Activated CD4-positive, CD25-positive, alpha-beta regulatory T cell treated with anti-CD3 and anti-CD28 coated beads, Interleukin-2, amount 50 U/mL, for 72 hours (primary cell): ENCODE measurements at places on chromosomes 2 and 18.

DNA sequence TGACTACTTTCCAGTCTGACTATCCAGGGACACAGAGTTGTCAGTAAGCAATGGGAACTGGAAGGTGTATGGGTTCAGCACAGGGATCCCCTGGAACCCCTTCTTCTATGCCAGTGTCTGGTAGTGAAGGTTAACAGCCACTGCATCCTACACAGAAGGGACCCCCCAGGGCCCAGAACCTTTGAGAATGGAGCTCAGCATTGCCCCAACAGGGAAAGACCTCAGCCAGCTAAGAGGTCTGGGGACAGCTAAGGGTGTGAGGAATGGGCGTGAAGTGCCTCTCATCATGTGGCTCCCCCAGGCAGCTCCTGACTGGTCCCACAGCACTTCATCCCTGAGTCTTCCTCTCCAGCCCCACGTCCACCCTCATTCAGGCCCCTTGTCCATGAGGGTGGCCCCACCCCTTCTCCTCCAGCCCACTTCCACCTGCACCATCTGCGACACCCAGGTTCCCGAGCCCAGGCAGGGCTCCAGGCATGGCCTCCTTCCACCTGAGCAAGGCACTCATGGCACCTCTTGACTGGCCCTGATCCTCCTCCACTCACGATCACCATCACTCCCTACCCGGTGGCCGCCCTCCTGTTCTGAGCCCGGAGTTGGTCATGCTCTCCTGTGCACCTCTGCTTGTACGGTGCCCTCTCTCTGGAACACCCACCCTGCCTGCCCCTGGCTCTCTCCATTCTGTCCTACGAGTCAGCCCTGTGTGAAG, 77.1 kb downstream of the SFXN5 start:
- no peak for DNase-seq

- no peak for DNase-seq
Observed at GRCh38 chr18:805008-805754, 6.9 kb downstream of the YES1 start.

GRCh38 chr2:77104554-77104953, 417.6 kb downstream of the LRRTM4 start:
- DNase-seq, result no peak

DNA sequence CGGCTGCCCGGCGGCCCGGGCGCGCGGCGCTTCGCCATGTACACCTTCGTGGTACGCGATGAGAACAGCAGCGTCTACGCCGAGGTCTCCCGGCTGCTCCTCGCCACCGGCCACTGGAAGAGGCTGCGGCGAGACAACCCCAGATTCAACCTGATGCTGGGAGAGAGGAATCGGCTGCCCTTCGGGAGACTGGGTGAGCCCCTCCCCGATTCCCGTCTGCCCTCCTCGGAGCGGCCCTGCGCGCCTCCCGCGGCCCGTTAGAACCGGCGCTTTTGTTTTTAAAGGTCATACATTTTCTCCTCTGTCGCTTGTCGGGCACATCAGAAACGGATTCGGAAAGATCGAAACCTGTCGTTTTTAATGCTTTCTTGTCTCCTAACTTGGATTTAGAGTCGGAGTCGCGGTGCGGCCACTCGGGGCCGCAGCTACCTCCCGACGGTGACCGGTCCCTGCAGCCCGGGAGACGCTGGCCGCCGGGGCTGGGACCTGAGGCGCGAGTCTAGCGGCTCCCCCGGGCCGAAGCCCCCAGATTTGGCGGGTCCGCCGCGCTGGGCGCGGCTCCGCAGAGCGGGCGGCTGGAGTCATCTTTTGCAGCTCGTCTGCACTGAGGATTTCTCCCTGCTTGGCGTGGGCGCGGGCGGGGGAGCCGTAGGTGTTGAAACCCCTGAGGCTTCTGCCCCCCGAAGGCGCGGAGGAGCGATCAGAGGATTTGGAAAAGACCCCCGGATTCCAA, 519 bp downstream of the TTL start:
- peak; percentile 46 for DNase-seq

GRCh38 chr2:26463244-26464192, 14.4 kb downstream of the OTOF start:
- DNase-seq, result no peak

GRCh38 chr2:108492364-108492763, 41.9 kb upstream of the LIMS1 start:
- DNase-seq, result no peak

GRCh38 chr2:190180313-190181122, 118.0 kb upstream of the MSTN start:
- no peak for DNase-seq

DNA sequence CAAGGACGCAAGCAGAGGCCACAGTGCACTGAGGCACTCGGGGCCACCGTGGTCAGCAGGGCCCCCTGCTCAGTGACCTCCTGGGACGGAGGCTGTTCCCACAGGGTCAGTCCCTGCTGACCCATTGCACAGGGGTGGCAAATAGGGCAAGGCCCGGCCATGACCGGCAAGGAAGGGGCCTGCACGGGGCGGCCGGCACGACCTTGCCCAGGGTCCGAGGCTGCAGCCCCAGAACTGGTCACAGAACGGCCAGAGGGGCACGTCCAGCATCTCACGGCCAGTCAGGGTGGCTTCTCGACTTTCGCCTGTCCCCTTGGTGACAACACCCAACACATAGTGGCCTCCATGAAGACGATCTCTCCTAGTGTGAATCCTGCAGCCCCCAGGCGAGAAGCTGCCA, 27.6 kb upstream of the OTOS start:
- no peak for DNase-seq

GRCh38 chr2:218009765-218010139, 7.0 kb upstream of the TNS1 start:
- no peak for DNase-seq

DNA sequence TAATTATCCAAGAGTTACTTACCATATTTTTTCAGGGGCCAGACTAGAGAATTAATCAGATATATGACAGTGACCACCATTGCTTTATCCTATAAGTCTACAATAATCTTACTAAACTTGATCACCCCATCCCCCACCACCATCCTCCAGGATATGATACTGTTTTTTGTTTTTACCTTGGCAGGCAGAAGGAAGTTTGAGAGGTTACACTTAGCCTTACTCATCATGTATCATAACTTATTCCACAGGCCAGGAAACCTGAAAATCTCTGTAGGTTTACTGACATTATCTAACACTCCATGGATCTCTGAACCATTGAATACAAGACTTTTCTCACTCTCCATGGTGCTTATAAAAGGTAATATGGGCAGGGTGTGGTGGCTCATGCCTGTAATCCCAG, 602.7 kb downstream of the KCNJ3 start:
- DNase-seq, result no peak

GRCh38 chr2:64213532-64214275, 69.5 kb upstream of the PELI1 start:
- DNase-seq, result no peak

- DNase-seq, result no peak
Observed at GRCh38 chr2:239853706-239854327, 171.3 kb downstream of the NDUFA10 start.

DNA sequence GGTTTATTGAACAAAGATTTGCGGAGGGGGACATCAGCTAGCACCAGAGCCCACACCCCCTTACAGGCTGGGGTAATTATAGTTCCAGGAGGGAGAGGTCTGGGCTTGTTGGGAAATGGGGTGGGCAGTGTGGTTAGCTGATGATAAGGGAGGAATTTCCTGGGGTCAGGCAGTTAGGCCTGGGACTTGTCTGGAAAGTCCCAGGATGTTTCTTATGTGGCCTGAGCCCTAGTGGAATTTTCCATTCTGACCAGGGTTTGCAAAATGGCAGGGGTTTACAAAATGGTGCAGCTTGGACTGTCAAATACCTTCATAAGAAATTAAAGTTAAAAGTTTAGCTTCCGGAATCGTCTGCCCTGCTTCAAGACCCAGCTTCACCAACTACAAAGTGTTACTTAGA, 199.1 kb downstream of the FBXO15 start:
- DNase-seq, result no peak

- DNase-seq, result no peak
Observed at GRCh38 chr18:63514888-63515678, 27.1 kb upstream of the SERPINB12 start.

- no peak for DNase-seq
Observed at GRCh38 chr18:67463829-67464228, 52.7 kb downstream of the DSEL start.

DNA sequence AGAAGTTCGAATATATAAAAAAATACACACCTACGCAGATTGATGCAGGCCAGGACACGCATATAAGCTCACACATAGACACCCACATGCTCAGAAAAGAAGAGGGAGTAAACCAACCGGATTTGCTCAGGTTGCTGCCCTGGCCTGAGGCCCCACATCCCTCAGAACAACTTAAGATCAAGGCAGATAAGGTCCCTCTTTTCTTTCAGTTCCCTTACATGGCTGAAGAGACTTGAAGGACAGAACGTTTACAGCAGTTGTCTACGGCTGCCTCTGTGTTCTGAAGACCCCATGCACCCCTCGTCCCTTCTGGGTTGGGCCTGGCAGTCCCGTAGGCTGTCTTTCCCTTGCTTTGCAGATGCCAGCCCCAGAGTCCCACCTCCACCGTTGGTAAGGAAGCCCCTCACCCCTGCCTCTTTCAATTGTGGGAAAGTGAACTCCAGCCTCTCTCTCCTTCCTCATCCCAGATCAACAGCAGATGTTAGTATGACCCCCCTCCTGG, 4.3 kb upstream of the NAGK start:
- no peak for DNase-seq

DNA sequence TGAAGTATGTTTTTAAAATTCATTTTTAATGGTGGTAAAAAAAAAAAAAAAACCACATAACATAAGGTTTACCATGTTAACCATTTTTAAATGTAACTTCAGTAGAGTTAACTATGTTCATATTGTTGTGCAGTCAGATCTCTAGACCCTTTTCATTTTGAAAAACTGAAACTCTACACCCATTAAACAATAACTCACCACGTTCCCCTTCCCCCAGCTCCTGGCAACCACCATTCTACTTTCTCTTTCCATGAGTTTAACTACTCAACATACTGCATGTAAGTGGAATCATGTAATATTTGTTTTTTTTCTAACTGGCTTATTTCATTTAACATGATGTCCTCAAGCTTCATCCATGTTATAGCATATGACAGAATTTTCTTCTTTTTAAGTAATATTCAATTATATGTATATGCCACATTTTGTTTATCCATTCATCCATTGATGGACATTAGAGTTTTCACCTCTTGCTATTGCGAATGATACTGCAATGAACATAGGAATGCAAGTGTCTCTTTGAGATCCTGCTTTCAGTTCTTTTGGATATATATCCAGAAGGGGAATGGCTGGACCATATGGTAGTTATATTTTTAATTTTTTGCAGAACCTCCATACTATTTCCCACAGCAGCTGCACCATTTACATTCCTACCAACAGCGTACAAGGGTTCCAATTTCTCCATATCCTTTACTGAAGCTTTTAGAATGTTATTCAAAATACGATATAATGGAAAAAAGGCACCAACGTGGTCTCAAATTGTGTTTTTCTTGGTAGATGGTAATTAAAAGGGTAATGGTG, 91.0 kb downstream of the SPTBN1 start:
- DNase-seq, result no peak

GRCh38 chr2:122908159-122908558, 1116.9 kb upstream of the CNTNAP5 start:
- DNase-seq, result no peak

GRCh38 chr2:112529757-112530156, 12.5 kb upstream of the POLR1B start:
- no peak for DNase-seq

DNA sequence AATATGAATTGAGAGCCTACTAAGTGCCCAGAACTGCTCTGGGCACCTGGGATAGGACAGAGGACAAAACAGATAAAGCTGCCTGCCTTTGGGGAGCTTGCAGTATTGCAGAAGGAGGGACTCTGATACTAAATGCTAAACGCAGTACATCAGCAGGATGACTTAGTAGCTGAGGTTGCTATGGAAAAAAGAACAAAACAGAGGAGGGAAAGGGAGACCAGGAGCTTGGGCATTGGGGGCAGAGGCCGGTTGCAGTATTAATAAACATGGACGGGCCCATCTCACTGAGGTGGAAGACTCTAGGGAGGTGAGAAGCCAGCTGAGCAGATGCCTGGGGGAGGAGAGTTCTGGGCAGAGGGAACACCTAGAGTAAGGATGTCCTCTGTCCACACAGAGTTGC, 66.1 kb upstream of the SP3 start:
- no peak for DNase-seq

GRCh38 chr2:208090420-208090819, 33.9 kb downstream of the CRYGD start:
- DNase-seq, result no peak

DNA sequence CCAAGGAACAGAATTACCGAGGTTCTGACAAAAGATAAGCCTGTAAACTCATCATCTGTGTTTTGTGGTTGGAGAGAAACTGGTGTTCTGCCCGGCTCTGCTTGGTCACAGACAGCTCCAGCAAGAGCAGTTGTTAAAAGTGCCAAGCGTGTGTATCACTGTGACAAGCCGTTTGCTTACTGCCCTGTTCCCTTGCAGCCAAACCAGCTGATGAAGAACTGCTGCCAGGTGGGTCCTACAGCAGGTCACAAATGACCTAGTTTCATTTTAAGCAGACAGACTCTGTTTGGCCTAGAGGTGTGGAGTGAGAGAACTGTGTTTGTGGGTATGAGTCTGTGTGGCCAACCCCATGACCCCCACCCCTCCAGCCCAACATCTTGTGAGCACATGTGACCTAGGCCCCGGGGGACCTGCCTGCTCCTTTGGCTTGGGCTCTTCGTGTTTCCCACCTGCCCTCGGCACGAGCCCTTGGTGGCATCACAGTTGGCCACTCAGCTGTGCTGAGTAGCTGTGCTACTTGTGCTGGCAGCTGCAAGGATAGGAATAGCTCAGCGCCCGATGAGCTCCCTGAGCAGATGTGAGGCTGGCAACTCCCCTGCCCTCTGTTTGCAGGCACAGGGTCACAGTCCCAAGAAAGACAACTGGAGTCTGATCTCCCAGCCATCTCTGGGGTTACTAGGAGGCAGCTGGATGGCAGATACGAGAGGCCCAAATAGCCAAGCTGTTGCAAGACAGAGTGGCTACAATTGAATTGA, 9.7 kb downstream of the OXER1 start:
- DNase-seq, result no peak

DNA sequence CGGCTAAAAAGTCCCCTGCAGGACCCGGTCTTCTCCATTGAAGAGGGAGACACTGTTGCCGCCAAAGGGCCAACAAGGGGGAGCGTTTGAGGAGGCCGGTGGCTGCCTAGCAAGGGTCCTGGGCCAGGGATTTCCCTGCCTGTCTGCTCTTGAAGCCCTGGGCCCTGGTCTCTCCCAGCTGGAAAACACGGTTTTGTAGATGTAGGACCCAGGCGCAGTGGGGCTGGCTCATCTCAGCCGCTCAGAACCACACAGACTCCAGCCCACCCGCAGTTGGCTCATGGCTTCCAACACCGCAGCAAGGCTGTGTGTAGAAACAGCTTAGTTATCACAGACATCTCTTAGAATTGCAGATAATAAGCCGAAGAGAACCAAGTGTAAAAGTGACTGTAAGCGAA, 57.1 kb upstream of the TWIST2 start:
- no peak for DNase-seq

DNA sequence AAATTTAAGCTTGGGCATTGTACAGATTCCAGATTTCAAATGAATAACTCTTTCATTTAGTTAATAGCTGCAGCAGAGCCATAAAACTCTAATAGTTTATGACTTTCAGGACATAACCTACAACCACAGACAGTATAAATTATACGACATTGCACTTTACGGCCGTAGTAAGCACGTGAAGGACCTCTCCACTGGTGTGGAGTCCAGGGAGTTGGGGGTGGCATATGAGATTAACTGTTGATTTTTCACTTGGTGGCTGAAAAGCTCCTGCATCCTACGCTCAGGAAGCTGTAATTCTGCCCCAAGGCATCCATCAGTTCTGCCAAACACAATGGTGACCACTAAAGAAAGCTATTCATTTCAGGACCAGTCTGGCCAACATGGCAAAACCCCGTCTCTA, 376.2 kb downstream of the SOX11 start:
- no peak for DNase-seq
